ENCODE measurements at places on chromosomes 11 and 22.

- DNase-seq: no peak
These were observed 8.3 kb downstream of the CD81 start for GRCh38 chr11:2385156-2386151.

GRCh38 chr11:49995565-49995964 lies 13.2 kb upstream of the OR4C12 start:
- no peak for DNase-seq

GRCh38 chr22:27886843-27887151 lies 32.3 kb downstream of the PITPNB start:
- DNase-seq: no peak

- DNase-seq: no peak
These were observed 9.3 kb upstream of the GLB1L3 start for GRCh38 chr11:134266841-134267251.

DNA sequence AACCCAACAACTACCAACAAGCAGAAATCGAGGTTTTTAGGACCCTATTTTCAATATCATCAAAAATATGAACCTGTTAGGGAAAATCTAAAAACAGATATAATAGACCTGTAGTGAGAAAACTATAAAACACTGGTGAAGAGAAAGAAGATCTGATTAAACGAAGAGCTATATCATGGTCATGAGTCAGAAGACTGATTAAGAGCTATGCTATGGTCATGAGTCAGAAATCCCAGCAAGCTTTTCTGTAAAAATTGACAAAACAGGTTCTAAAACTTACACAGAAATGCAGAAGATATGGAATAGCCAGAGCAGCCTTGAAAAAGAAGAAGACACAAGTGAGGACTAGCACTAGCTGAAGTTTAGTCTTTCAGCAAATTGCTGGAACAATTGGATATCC lies 345.0 kb downstream of the TBC1D22A start:
- no peak for DNase-seq

GRCh38 chr11:17153757-17154156 lies 54.0 kb downstream of the PIK3C2A start:
- DNase-seq: no peak

DNA sequence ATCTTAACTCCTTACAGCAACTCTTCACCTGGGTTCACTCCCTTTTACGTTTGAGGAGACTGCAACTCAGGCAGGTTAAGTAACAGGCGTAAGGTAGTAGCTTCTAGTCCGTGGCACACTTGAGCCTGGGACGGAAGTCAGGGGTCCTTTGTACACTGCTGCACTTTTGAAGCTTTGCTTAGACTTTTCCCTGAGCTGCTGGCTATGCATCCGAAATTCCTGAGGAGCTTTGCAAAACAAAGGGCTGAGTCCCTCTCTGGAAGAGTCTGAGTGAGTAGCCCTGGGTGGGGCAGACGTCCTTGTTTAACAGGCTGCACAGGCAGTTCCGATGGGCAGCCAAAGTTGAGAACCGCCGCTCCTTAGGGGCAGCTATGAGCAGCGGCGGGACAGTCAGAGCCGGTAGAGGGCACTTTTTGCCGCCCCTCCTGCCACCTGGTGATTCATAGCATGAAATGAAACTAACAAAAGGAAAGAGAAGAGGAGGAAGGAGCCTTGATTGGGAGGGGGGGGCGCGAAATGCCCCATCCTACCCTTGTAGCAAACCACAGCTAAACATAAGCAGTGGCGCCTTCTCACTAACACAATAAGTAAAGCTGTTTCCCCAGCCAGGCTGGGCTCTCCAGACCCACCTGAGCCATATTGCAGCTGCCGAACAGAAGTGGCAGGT lies 1.4 kb downstream of the TMEM109 start:
- DNase-seq: peak; percentile 47

GRCh38 chr22:40764763-40765441 lies 54.2 kb downstream of the SLC25A17 start:
- no peak for DNase-seq

DNA sequence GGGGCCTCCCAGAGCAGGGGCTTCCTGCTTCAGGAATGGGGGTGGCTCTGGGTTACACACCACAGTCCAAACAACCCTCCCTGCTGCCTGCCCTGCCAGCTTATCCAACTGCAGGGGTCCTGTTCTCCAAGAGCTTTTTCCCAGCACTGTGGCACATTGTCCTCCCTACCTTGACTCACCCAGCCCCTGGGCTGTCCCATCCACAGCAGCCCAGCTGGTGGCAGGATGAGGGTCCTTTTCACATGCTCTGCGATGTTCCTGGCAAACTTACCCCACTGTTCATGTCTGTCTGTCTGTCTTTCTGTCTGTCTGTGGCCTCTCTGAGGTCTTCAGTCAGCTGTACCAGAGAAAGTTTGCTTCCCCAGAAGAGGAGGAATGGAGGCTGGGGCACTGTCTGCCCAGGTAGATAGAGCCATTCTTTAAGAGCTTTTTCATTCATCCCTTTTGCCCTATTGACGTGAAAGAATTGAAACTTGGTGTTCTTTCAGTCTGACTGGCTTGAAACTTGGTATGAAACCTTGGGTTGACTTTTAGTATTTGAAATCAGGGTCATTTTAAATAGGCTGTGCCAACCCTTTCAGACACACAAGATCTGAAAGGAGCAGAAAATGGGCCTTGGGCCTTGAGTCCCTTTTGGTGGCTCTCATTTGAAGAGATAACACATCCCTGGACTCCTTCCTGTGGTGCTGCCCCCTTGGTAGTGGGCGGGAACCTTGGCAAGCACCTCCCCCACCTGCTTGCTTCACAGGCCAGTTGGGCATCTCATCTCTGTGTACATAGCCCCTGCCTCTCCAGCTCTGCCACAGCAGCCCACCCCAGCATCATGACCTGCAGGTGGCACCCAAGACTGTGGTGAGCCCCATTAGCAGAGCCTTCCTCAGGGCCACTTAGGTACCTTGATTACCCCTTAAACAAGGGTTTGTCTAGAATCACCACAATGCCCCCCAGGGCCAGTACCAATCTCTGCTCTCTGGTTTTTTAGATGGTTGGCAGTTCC lies 74.6 kb upstream of the SUSD2 start:
- peak; percentile 21 for DNase-seq

- DNase-seq: no peak
These were observed 172.5 kb downstream of the TBC1D22A start for GRCh38 chr22:46934746-46935491.

DNA sequence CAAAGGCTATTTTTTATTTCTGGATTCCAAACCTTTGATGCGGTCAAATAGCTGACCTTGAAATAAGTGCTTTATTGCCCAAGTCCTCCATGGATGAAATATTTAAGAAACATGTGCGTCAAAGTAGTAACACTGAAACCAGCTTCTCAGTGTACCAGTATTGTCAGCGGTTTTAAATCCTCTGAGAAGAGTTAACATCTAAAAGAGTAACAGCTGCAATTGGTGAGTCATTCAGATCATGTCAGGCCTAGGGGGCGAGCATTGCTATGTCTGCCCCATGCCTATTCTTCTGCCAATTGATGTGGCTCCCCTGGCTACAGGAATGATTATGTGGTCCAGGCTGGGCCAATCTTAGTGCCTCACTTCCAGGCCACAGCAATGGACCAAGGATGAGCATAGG lies 263.3 kb upstream of the SORL1-AS1 start:
- DNase-seq: no peak

GRCh38 chr11:113019711-113020110 lies 58.5 kb downstream of the NCAM1 start:
- DNase-seq: no peak

DNA sequence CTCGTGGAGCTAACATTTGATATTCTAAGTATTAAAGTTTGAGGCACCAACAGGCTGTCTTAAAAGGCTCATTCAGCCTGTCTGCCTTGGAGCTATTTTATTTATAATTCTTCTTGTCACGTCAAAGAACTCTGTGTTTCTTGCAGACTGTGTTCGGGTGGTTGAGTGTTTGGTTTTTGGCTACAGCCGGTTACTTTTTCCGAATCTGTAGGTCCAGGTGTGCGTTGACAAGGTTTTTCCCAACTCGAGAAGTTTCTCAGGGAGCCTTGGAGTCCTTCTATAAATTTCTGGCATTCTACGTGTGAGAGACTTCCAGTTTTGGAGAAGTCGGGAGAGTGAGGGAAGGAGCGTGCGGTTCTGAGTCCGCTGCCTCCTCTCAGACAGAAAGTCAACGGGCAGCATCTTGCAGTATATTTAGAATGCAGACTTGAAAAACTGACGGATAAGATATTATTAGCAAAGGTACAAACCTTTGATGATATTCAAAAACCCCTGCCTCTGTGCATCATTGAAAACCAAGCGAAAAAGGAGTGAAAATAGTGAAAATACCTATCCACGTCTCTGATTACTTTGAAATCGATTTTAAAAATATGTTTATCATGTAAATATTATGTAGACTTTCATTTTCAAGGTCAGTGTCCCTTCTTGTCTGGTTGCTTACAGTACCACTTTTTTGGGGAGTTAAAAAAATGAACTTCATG lies 85.2 kb upstream of the PPARA start:
- no peak for DNase-seq

DNA sequence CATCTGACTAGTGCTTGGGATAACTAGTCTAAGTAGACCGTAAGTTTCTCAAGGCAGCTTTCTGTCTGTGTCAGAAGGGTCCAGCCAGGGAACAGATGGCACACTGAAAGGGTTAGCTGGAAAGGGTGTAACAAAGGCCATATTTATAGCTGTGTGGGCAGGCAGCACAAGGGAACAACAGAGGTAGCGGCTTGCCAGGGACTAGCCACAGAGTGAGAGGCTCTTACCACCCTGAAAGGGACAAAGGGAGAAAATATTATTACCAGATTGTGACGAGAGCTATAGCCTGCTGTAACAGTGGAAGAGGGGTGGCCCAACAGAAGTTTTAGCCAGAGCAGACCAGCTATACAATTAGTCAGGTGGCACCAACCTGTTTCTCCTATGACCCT lies 129.4 kb downstream of the CCDC34 start:
- no peak for DNase-seq

DNA sequence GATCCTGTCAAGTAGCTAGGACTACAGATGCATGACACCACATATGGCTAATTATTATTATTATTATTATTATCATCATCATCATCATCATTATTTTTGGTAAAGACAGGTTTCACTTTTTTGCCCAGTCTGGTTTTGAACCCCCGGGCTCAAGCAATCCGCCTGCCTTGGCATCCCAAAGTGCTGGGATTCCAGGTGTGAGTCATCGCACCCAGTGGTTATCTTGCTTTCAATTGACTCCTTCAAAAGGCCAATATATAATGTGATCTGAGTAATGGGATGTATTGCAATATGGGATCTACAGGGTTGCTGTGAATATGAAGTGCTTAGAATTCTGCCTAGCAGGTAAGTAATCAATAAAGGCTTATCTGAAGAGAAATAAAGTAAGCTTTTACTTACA lies 221.2 kb downstream of the SBF2 start:
- DNase-seq: no peak

DNA sequence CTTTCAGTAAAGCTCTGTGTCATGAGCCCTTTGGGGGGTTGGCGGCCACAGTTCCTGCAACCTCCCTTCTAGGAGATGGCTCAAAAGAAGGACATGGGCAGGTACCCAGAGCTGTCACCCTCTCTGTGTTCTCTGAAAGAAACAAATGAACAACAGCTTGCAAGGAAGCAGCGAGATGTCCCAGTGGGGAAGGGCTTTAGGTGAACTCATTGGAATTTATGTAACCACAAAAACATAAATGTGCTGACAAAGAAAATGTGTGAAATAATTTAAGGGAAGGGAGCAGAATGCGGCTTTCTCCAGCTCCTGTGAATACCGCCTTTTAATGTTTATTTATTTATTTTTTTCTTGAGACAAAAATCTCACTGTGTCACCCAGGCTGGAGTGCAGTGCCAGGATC lies 3.3 kb downstream of the PARVG start:
- no peak for DNase-seq

DNA sequence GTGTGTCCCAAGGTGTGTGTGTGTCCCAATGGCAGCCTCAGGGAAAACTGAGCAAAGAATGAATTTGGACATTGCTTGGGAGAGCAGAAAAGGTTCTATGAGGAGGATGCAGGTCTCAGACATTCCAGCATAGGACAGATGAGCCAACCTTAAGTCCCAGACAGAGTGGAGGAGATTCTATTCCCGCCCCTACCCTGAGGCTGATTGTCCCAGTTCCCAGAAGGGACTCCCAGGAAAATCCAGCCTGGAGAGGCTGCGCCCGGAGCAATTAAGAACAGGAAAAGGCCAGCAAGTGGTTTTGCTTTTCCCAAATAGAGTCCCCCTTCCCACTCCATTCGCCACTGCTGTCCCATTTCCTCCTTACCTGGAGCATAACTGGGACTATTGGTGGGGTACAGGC lies 54.1 kb downstream of the RELT start:
- no peak for DNase-seq

- DNase-seq: no peak
These were observed 22.6 kb downstream of the KREMEN1 start for GRCh38 chr22:29095459-29095858.

DNA sequence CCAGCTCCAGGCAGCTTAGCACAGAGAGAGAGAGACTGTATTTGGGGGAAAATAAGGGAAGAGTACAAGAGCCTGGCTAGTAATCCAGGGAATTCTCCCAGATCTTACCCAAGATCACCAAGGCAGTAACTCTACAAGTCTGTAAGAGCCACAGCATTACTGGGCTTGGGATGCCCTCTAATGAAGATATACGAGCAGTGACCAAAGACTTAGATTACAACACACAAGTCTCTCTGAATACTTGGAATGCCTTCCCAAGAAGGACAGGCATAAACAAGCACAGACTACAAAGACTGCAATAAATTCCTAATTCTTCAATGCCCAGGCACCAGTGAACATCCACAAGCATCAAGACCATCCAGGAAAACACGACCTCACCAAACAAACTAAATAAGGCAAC lies 17.7 kb downstream of the DNAJC24 start:
- no peak for DNase-seq

GRCh38 chr11:11407065-11407762 lies 54.2 kb upstream of the CSNK2A3 start:
- DNase-seq: no peak

DNA sequence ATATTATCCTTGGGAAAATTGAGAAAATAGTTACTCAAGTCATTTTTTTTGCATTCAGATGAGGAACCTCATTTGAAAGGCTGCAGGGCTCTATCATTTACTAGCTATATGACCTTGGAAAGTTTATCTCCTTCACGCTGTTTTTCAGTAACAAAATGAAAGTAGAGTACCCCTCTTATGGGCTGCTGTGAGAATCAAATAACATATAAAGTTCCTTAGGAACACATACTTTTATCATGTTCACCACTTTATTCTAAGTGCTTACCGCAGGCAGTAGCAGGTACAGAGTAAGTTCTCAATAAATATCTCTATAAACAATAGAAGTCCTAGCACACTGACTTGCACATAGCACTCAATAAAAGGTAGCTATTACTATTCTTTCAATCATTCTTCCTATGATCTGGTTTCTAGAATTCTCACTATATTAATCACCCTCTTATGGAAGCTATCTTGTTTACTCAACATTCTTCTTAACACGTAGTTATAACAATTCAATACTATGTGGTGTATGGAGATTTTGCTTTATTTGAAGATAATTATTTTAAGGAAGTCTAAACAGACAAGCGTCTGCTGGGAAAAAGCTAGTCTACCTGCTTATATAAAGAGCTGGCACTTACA lies 1.9 kb downstream of the C11orf71 start:
- DNase-seq: no peak

Data from activated CD8-positive, alpha-beta memory T cell treated with anti-CD3 and anti-CD28 coated beads for 1 hour (primary cell).